HCT116 (cell line): ENCODE measurements at places on chromosomes 6 and 20.

DNA sequence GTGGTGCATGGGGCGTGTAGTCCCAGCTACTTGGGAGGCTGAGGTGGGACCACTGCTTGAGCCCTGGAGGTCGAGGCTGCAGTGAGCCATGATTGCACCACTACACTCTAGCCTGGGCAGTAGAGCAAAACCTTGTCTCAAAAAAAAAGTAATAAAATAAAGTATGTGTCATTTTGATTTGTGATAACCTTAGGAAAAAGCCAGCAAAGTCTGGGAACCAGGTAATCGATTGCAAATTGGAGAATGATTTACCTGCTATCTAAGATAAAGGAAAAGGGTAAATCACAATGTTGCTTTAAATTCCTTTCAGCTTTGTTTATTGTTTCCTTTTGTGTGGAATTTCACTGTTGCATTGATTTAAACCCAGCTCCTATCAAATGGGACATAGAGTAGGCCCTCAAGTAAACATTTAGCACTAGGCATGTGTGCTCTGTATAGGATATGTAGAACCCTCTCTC, 59.0 kb downstream of the SGK1 start:
- no peak overlapping the region for H3K27ac ChIP-seq
- no peaks in the 10 kb centered on the region for H3K36me3 ChIP-seq
- H3K27me3 ChIP-seq: no peaks in the 10 kb centered on the region
- no peak for DNase-seq
- H3K4me1 ChIP-seq: no peaks in the 10 kb centered on the region
- no peak overlapping the region for H3K4me3 ChIP-seq

- no peak overlapping the region for H3K4me3 ChIP-seq
- H3K4me1 ChIP-seq: no peaks in the 10 kb centered on the region
- no peak overlapping the region for H3K27ac ChIP-seq
- DNase-seq: no peak
Measured at GRCh38 chr6:105226598-105227294, 46.9 kb upstream of the POPDC3 start.

GRCh38 chr6:72781624-72782023, 159.8 kb downstream of the KCNQ5 start:
- no peak overlapping the region for H3K4me3 ChIP-seq
- DNase-seq: no peak
- peaks cover 20% of the 10 kb centered on the region; the same call in 1 of the 2 replicates for H3K27me3 ChIP-seq
- no peaks in the 10 kb centered on the region for H3K4me1 ChIP-seq

DNA sequence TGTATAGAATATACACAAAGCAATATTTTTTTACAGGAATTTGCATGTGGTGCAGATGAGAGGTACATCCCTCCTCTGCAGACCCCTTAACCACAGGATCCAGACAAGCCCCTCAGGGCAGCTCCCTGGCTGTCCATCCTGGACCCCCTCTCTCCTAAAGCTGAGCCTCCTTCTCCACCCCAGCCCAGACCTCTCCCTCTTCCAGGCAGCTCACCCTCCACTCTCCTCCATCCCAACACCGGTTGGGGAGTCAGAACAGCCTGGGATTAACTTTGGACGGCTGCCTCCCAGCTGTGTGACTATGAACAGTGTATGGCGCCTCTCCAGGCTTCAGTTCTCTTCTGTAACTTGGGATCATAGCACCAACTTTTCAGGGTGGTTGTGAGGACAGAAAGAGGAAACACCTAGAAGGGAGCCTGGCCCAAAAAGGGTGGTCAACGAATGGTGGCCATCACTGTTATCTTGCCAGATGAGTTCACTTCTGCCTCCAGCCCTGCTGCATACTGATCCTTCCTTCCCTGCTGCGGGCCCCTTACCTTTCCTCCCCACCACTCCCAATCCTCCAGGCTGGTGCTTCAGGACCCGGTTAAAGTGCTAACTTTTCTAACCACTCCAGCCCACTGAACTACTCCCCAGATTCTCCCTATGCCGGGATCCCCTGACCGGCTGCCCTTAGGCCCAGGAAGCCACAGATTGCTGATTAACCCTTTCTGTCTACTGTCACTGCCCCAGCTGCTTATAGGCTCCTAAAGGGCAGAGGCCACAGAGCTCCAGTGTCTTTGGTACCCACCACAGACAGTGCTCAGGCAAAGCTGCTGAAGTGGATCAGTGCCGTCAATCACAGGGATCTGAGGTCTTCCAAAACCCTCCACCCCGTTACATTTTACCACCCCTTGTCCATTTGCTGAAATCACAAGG, 55.9 kb downstream of the GPR6 start:
- H3K27me3 ChIP-seq: no peaks in the 10 kb centered on the region
- no peaks in the 10 kb centered on the region for H3K36me3 ChIP-seq
- no peak overlapping the region for H3K4me3 ChIP-seq
- H3K4me1 ChIP-seq: no peaks in the 10 kb centered on the region

- peaks cover 44% of the 10 kb centered on the region for H3K4me1 ChIP-seq
- H3K4me3 ChIP-seq: no peak overlapping the region
Measured at GRCh38 chr6:129634411-129635230, 75.4 kb downstream of the ARHGAP18 start.

GRCh38 chr6:31713991-31714684, 1.0 kb upstream of the LY6G6D start:
- no peak overlapping the region for H3K4me3 ChIP-seq
- no peaks in the 10 kb centered on the region for H3K27me3 ChIP-seq
- peaks cover 34% of the 10 kb centered on the region for H3K4me1 ChIP-seq
- no peaks in the 10 kb centered on the region for H3K36me3 ChIP-seq
